Endothelial cell of umbilical vein (primary cell): ENCODE measurements at places on chromosomes 11 and 22. TPM values are rescaled to one million over a fixed set of nuclear protein-coding genes. Genes with fewer than 3 reads are reported as not detected.

GRCh38 chr22:48507595-48508350 is 1319.9 kb downstream of the BRD1 start:
- DNase-seq: no peak

GRCh38 chr11:111604392-111605009 is 2.3 kb downstream of the SIK2 start:
- peak; percentile 79 for DNase-seq

DNA sequence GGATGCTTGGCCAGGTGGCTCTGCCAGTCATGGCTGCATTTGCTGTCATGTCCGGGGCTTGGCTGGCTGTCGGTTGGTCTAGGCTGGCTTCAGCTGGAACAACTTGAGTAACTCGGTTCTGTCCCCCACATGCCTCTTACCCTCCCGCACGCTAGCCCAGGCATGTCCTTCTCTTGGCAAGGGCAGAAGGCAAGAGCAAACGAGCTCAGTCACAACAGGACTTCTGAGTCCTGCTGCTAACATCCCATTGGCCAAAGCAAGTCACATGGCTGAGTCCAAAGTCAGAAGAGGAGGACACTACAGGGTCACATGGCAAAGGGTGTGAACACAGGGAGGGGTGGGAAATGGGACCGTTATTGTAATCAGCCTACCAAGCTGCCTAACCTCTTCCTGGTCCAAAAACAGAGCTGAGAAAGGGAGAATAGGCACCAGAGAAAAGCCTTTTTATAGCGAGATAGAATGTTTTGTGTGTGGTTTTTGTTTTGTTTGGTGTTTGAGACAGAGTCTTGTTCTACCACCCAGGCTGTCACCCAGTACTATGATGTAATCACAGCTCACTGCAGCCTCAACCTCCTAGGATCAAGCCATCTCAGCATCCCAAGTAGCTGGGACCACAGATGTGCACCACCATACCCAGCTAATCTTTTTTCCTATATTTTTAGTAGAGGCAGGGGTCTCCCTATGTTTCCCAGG is 81.9 kb downstream of the MN1 start:
- no peak for DNase-seq

DNA sequence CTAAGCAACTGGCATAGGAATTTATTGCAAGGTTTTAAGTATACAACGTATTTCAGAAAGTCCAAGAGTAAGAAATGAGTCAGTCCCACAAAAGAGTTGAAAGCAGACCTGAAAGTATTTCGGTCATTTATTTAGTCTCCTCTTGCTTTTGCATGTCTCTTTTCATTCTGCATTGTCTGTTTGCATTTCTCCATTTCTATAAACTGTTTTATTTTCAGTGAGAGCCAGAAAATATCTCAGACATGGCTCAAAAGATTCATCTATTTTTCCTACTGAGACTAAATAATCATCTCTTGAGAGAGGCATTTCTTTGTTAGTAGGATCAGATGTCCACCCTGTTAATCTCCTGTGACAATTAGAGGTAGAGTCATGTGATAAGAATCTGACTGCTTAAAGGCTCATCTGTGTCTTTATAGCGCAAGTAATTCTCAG is 219.1 kb upstream of the CCDC179 start:
- DNase-seq: no peak

Gene LIF
- polyA plus RNA-seq: 0.12 and 0.35 TPM in 2 replicates

Gene MS4A3
- not detected in 2 replicates for polyA plus RNA-seq

Gene LMO1
- not detected in 2 replicates for polyA plus RNA-seq

Gene PDGFD
- 6.2 and 6.3 TPM in 2 replicates for polyA plus RNA-seq
